ENCODE measurements at places on chromosomes 5 and 9. TPM values are rescaled to one million over a fixed set of nuclear protein-coding genes. Genes with fewer than 3 reads are reported as not detected.

CSF2 gene
- not detected for total RNA-seq

BTNL8 gene
- not detected for total RNA-seq

C9 gene
- total RNA-seq: not detected

SLC2A8 gene
- 38.4 TPM for total RNA-seq

GBGT1 gene
- total RNA-seq: 17.2 TPM

CDC42SE2 gene
- total RNA-seq: 39.6 TPM

- DNase-seq: no peak
These were observed 10.9 kb downstream of the SEMA5A start for GRCh38 chr5:9534881-9535517.

DNA sequence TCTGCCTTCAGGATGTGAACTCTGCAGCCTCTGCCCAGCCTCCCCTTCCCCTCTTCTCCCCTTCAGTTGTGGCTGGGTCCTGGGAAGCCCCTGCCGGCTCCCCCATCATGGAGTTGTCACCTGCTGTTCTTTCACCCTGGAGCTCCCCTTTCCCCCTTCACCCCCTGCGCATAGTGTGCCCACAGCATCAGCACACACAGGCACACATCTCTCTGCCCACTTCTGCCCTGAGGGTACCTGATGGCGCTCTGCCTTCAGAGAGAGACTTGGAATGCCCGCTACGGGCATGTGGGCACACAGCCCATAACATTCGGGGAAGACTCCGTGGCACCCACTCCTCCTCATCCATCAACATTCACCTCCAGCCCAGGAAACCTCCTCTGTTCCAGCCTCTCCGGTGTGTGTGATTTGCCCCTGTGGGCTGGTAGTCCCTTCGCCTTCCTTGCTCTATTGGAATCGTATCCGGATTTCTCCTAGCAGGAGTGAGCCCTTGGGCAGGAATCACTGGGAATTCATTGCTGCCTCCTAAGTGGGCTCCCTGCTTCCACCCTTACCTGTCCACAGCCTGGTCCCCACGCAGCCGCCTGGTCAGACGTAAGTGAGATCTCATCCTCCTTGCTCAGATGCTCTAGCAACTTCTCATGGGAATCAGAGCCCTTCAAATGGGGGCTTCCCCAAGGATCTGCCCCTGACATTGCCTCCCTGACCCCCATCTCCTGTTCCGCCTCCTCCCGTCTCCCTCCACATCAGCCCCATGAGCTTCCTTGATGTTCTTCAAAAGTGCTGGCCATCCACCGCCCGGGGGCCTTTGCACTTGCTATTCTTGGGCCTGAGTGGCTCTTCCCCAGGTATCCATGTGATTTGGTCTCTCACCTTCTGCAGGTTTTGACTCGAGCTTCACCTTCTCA is 61.5 kb upstream of the CTSL start:
- DNase-seq: no peak

- DNase-seq: no peak
These were observed 331.5 kb upstream of the ZNF462 start for GRCh38 chr9:106531491-106531890.

DNA sequence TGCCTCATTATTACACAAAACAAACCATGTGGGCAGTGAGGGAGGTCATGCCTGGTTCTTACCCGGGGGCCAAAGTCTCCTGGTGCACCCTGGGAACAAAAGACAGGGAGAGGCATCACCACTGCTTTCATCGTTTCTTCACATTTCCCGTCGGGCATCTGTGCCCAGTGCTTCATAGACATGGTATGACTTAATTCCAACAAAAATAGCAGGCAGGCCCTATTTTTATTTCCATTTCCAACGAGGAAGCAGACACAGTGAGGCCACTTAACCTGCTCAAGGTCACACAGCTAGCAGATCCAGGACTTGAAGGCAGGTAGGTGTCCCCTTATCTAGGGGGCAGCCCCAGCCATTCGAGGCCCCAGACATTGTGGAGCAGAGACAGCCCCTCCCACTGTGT is 34.6 kb upstream of the PHYKPL start:
- DNase-seq: no peak

DNA sequence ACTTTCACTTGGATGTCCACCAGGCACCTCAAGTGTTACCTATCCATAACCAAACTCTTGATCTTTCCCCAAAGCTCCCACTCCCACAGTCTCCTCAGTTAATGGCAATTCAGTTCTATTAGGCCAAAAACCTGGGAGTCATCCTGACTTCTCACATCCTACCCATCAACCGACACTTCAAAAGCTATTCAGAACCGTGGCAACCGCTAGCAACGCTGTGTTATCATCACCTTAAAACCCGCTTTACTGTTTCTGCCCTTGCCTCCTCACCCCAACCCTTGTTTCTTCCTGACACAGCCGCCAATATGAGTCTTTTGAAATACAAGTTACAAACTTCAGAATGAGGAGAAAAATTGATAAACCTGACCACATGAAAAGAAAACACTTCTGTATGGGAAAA is 46.5 kb downstream of the MAPKAP1 start:
- DNase-seq: no peak

DNA sequence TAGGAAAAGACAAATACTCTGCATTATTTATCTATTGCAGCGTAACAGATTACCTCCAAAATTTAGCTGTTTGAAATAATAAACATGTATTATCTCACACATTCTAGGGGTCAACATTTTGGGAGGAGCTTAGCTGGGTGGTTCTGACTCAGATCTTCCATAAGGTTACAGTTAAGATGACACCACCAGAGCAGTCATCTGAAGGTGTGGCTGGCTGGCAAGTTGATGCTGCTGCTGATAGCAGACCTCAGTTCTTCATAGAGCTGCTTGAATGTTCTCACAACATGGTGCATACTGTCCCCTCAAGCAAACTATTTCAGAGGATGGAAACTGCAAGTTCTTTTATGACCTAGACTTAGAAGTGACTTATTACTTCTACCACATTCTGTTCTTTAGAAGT is 146.3 kb upstream of the FSTL4 start:
- DNase-seq: no peak

GRCh38 chr9:137294681-137295237 is 7.3 kb downstream of the NRARP start:
- DNase-seq: no peak

DNA sequence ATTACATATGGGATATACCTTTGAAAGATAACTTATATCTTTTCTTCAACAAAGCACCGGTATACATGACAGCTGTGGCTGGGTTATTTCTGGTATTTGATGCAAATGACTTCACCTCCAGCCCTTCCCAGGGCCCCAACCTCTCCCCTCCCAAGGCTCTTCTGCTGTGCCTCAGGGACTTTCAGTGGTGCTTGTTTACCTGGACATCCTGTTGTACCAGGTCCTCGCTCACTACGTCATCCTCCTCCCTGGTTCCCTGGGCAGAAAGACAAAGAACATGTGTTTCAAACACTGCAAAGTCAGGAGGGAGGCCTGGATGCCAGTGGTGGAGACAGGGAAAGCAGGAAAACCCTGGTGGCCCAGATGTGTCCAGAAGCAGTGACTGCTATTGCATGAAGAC is 23.4 kb downstream of the ANXA6 start:
- no peak for DNase-seq

- no peak for DNase-seq
These were observed 4.1 kb upstream of the GRAMD2B start for GRCh38 chr5:126419102-126419501.
